ENCODE measurements at places on chromosomes 3 and 15.

- no peak for DNase-seq
Measured at GRCh38 chr3:188421836-188422540, 268.0 kb downstream of the LPP start.

DNA sequence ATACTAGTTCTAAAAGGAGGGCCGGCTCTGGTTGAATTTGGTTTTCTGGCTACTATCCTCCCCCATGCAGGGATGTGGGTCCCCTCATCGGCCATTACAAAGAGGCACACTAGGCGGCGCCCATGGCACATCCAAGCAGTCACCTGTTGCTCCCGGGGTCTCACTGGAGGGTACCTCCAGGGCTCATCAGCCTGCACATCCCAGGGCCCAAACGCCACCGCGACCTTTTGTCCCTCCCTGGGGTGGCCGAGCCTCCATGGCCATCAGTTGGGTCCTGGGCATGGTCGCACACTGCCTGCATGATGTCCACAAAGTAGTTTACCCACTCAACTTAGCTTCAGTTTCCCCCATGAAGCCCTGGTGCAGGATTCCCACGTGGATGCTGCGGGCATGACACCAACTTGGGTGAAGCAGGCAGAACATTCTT is 28.3 kb downstream of the IDH3A start:
- no peak for DNase-seq

DNA sequence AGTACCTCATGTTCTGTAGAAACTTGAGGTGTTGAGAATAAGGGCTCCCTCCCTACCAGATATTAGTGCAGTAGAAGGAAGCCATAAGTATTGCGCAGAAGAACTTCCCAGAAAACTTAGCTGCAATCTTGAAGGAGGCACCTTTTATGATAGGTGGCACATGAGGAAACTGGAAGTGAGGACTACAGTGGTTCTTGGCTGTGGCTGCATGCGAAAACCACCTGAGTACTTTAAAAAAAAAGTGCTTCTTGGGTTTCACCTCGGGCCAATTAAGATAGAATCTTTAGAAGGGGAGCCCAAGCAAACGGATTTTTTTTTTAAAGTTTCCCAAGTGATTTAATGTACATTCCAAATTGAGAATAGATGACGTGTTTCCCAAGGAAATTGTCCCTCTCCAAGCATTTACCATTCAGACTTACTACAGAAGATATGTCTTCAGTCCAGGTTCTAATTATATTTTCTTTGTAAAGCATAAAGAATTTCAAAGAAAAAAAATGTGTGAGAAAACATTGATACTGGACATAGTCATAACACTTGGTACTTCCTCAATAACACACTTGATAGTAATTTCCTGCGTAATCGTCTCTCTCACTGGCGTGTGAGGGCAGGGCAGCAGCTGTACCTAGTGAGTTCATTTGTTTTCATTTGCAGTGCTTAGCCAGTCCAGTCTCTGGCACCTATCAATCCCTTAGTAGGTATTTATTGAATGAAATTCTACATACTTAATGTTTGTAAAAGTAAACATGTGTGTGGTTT is 12.3 kb upstream of the NR1I2 start:
- DNase-seq: no peak

- no peak for DNase-seq
Measured at GRCh38 chr3:48119505-48120193, 68.6 kb downstream of the CDC25A start.

- no peak for DNase-seq
Measured at GRCh38 chr3:133986311-133986710, 43.4 kb downstream of the SLCO2A1 start.

DNA sequence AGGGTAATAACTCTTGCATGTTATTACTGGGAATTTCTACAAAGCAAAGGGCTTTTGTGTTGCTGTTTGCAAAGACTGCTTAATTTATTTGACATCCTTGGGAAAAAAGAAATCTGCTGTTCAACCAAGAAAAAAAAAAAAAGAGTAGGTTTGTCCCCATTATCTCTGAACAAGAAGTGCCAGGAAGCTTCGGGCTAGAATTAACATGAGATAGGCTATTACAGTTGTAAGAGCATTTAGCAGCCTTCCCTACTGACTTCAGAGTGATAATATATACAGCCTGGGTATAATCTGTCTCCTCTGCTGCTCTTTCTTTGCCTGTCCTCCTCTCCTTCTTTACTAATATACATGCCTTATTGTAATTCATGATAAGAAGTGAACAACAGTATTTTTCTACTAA is 23.3 kb upstream of the CHMP2B start:
- DNase-seq: no peak

DNA sequence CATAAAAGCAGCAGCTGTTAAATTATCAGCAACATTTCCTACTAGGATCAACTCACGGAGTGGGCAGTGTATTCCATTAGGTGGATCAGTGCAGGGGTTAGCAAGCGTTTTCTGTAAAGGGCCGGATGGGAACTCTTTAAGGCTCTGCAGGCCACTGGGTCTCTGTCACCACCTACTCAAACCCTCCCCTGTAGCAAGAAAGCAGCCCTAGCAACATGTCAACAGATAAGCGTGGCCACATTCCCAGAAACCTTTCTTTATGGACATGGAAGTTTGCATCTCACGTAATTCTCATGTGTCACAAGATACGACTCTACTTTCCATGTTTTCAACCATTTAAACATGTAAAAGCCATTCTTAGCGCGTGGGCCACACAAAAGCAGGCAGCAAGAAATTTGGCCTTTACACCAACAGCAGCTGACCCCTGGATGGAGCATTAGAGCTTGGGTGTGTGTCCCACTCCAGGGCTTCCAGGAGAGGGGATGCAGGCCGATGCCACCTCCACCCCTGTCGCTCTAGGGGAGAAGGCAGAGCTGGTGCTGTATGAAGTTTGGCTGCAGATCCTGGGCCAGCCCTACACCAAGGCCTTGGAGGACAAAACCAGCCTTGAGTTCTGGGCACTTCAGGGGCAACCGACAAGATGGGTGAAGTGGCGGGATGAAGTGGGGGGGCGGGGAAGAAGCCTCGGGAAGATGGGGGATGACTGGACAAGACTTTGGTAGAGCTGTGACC is 48.2 kb upstream of the CSPG4 start:
- no peak for DNase-seq

GRCh38 chr15:66461917-66462316 is 35.6 kb downstream of the SNAPC5 start:
- DNase-seq: no peak

DNA sequence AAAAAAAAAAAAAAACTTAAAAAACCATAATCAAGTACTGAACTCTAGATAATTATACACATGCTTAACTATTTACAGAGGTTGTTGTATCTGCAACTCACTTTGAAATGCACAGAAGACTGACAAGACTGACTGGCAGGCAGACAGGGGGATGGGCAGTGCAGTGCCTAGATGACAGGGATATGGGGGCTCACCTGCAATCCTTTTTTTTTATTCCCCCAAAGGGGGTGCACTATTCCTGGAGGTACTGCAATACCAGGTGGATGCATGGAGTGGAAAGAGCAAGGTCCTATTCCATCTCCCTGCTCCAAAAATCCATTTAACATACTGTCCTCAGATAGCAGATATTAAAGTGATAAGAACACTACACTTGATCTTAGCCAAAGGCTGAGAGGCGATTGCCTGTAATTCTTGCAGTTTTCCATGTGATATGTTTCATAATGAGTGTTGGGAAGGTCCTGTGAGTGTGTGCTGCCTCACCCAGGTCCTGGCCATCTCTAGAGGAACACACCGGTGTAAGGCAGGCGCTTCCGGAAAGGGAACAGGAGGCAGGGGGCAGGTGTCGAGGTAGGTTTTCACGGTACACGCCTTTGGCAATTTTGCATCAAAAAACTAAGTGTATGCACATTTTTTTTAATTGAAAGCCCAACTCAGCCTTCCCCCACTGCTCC is 22.7 kb downstream of the SEC61A1 start:
- no peak for DNase-seq

Measured in effector CD4-positive, alpha-beta T cell (primary cell).